ENCODE measurements at places on chromosomes 7 and 10. TPM values are rescaled to one million over a fixed set of nuclear protein-coding genes. Genes with fewer than 3 reads are reported as not detected.

IFIT2 gene
- total RNA-seq, result 1.7 TPM

DNA sequence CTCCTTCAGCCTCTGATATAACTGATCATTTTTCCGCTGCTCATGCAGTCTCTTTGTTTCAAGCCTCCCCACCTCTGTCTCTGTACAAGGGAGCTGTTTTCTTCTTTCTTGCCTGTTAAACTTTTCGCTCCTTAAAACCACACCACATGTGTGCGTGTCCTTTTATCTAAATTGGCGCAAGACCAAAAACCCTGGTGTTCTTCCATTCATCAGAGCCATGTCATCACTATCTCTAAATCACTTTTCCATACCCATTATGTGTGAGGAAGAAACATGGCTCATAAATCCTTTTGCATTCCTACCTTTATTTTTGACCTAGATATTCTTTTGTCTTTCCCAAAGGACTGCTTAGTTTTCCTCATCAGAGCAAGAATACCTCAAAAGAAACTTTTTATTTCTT is 239.0 kb upstream of the IMMP2L start:
- no peak for DNase-seq

VWDE gene
- total RNA-seq, result not detected

GRCh38 chr7:106566672-106567071 is 94.3 kb downstream of the CCDC71L start:
- DNase-seq, result no peak

DNA sequence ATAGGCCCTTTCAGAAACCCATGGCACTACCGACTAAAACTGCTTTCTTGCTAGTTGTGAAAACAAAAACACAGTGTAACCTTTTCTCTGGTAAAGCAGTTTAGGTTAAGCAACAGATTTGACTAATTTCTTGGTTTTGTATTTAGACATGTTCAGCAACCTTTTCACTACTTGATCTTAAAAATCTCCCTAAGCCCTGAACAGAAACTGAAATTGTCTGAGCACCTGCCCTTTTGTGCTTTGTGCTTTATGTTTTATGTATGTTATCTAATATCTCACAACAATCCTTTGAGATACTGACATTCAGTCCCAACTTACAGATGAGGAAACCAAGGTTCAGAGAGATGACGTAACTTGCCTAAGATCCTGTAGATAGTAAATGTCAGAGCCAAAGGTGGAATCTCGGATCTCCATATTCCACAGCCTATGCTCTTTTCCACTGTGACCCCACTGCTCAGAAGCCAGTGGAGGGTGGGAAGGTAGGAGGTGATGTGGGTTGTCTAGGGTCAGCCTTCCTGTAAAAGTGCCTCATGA is 146.6 kb downstream of the LCOR start:
- no peak for DNase-seq

GRCh38 chr10:110817614-110818013 is 54.1 kb upstream of the PDCD4 start:
- DNase-seq, result no peak

TAF3 gene
- total RNA-seq, result 2.5 TPM

- DNase-seq, result no peak
Measured at GRCh38 chr10:130246113-130246512, 109.9 kb downstream of the GLRX3 start.

DNA sequence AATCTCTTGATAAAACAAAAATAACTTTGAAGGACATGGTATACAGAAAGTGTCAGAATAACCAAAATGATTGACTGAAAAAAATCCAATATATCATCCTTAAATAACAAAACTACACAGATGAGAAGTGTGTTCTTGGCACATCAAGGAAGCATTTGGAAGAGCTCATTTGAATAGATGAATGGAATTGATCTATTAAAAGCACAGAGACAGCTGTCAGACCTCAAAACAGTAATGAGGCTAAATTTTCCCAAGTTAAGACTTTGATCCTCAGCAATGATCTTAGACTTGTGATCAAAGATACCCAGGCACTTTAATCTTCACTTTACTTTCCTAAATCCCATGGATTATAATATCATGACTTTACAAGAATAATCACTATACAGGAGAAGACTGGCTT is 395.4 kb upstream of the NFE2L3 start:
- no peak for DNase-seq

GPR85 gene
- total RNA-seq, result not detected

DNA sequence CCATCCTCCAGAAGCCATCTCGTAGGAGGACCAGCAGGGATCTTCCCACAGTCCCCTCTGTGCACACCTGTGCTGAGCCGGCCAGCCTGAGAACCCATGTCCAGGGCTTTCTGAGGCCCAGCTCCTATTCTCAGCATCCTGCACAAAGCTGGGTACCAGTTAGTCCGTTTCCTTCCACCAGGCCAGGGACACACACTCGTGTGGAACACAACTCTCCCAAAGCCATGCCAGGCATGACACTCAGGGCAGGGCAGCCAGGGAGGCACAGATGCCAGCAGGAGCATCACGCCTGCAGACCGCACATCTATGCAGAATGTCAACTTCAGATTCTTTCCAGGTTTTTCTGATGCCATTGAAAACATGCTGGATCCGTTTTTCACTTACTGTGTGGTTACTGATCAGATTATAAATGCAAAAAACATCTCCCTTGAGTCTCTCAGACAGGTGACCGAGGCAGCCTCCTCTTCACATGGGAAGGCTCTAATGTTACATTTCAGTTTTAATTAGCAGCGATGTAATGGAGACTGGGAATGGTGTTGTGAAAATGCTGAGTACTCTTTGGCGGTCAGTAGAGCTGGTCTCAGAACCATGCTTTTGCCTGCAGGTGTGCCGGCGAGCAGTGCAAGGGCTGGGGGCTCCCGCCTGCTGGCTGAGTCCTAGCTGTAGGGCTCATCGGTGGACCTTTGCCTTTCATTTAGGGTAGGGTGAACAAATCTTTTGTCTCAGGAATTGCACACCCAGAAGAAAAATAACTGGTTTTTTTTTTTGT is 3.3 kb upstream of the SUN1 start:
- no peak for DNase-seq

- DNase-seq, result no peak
Measured at GRCh38 chr10:6233725-6234277, 31.1 kb downstream of the PFKFB3 start.

PFKFB3 gene
- 15.2 TPM for total RNA-seq

- no peak for DNase-seq
Measured at GRCh38 chr7:55140221-55140940, 121.6 kb downstream of the EGFR start.

DNA sequence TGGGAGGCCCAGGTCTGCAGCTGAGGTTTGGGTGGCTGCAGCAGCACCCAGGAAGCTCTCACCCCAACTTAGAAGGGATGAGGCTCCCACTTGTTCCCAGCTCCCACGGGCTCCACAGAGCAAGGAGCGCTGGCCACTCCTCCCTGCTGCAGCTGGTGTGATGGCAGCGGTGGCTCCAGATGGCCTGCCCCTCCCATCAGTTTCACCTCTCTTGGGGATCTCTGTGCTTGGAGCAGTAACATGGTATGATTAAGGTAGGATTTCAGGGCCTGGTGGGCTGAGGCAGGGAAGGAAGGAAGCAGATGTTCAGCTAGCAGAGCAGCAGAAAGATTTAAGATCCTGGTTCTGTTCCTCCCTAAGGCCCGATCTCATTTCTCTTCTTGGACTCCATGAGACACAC is 66.8 kb upstream of the KIF5B start:
- no peak for DNase-seq

DNA sequence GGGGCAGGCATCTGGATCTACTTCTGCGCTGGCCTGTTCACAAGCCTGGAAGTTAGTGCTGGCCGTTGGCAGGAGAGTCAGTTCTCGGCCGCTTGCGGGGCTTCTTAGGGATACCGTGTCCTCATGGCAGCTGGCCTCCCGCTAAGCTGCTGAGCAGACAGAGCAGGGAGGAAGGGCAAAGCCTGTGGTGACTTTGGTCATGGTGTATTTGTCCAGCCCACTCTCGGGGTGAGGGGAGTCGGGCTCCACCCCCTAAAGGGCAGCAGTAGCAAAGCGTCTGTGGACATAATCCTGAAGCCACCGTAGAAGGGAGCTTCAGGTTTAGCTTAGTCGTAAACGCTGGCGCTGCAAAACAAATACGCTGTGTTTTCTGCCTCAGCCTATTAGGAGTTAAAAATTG is 12.2 kb downstream of the UBE3C start:
- no peak for DNase-seq

DNA sequence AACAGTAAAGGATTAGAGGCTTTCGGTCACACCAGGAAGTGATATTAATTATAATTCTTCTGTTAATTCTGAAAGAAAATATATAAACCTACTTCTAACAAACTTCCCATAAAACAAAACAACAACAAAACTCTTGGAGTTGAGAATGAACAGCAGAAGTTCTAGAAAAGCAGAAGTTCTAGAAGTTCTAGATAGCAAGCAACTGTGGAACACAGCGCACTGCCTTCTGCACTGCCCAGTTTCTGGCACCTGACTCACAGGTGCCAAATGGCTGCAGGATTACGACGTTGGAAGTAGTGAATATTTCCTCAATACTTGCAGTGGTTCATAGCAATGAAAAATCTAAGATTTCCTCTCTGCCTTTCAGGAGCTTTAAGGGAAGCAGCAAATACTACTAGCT is 132.2 kb downstream of the OR13A1 start:
- no peak for DNase-seq

DNA sequence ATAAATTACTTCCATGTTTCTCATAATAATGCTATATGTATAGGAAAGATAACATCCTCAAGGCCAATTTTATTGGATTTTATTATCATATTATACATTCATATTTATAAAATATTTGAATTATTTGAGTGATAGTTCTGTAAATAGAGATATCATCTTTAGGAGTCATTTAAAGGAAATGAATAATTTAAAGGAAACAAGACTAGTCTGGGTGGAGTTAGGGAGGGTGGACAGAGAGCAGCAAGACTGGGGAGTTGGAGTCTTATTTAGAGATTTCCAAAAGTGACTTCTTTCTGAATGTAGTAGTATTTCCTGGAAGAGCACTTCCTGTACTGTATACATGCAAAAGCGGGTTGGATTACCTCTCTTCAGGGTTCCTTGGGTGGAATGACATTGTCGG is 342.3 kb downstream of the SUGCT start:
- no peak for DNase-seq

GRCh38 chr7:29328811-29329210 is 134.2 kb downstream of the CHN2 start:
- no peak for DNase-seq

CLCN1 gene
- 2.8 TPM for total RNA-seq

- no peak for DNase-seq
Measured at GRCh38 chr7:101783381-101784181, 33.8 kb upstream of the CUX1 start.

DNA sequence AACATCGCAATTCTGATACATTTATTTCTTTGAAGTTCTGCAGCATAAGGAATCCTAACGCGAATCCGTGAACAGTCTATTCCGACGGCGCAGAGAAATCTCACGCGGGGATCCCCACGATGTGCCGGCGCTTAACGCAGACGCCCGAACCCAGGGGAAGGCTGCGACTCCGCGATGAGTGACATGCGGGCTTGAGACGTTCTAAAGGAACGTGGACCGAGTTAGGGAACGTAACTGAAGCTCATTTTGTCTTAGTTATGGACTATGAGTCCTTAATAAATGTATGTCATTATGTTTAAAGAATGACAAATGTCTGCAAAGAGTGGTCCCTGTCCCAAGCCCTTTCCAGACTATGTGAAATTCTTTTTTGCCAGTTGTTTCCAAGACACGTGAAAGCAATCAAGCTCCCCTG is 995 bp upstream of the PARD3 start:
- no peak for DNase-seq

IQCE gene
- 23.1 TPM for total RNA-seq

GRCh38 chr10:84194424-84195043 is at the start of gene CDHR1:
CDHR1 (plus strand) TSS chr10:84194537; CDS start chr10:84194761, 224 bp downstream.
- no peak for DNase-seq

DNA sequence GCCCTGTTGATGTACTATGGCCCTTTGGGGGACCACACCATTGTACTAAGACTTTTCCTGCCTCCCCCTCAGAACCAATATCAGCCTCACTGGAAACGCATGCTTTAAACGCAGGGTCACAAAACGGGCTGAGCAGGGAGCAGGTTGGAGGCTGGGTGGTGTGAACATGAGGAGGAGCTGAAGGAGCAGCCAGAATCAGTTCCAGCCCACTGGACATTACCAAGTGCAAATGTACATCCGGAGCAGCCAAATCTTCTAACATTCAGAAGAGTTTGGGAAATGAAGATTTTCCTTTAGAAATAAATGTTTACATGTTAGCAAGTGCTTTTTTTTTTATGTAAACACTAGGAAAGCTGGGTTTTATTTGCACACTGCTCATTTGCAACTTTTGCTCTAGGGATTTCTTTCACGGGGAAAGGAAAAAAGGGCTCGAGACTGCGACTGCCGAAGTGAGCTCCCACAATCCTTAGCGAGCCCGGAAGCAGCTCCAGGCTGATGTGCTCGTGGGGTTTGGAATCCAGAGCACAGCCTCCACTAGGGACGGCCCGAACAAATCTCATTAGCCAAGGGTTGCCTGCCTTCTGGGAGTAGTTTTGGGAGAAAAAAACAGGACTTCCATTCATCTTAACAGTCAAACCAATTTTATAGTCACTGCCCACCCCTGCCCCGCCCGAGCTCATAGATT is 108.0 kb upstream of the YAE1 start:
- no peak for DNase-seq
